Femur (tissue), 1 donor: ENCODE measurements at places on chromosomes 3 and 15.

- DNase-seq = no peak
These were observed 54.3 kb downstream of the EBLN2 start for GRCh38 chr3:73115806-73116205.

DNA sequence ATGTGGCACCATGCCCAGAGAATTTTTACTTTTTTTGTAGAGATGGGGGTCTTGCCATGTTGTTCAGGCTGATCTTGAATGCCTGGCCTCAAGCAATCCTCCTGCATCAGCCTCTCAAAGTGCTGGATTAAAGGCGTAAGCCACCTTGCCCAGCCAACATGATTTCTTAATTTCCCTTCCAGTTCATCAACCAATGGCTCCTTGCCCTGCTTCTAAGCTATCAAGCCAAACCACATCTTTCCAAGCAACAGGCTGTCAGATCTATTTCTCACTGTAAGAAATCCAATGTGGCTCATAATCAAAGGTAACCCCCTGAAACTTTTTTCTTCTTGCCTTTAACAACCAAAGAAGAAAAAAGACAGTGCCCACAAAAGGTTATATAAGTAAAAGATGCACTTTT lies 204.2 kb upstream of the ICE2 start:
- no peak for DNase-seq

- DNase-seq = no peak
These were observed 82.8 kb downstream of the SLCO3A1 start for GRCh38 chr15:91936182-91936775.

DNA sequence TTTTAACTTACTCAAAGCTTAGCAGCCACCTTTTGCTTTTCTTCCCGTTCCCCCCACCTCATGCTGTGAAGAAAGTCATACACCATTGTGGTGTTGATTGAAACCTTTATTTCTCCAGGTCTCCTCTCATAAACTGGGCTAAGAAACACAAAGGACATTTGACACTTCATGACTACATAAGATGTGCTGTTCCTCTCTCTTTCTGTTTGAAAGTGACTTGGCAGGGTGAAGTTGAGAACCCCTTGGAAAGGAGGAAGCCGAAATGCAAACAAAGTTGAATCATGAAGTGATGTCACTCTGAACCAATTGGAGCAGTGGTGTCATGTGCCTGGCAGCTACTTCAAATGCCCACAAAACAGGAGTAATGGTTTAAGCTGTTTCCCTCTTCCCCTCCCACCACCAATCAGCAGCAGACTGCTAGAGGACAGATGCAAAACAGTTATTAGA lies 174.7 kb downstream of the IGF1R start:
- peak; percentile 71 for DNase-seq

- no peak for DNase-seq
These were observed 171.5 kb downstream of the SLC9A9 start for GRCh38 chr3:143676747-143677146.

- no peak for DNase-seq
These were observed 28.1 kb downstream of the CCRL2 start for GRCh38 chr3:46435081-46435726.

GRCh38 chr3:150149651-150150051 lies 179.0 kb upstream of the PFN2 start:
- no peak for DNase-seq

GRCh38 chr15:86772369-86773059 lies 692.8 kb downstream of the AGBL1 start:
- DNase-seq = no peak

DNA sequence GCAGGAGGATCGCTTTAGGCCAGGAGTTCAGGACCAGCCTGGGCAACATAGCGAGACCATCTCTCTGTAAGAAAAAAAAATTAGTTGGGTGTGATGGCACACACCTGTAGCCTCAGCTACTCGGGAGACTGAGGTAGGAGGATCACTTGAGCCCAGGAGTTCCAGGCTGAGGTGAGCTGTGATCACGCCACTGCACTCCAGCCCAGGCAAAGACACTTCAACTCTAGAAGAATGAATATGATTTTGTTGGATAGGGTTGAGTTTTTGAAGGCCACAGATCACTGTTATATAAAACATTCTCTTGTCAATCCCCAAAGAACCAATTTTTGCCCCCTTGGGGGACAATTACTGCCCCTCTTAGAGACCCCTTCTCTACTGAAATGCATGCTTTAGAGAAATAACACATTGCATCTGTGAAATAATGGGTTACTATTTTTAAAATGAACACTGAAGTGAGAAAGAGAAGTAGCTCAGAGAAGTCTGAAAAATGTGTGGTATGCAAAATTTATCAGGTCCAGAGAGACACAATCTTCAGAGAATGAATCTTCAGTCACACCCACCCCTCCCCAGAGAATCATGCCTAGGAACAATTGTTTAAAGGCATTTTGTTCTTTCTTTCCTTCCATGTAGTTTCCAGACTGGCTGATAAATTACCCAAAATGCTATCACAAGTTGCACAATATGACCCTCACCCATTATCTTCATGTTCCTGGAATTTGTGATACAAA lies 42.7 kb downstream of the METTL6 start:
- no peak for DNase-seq

DNA sequence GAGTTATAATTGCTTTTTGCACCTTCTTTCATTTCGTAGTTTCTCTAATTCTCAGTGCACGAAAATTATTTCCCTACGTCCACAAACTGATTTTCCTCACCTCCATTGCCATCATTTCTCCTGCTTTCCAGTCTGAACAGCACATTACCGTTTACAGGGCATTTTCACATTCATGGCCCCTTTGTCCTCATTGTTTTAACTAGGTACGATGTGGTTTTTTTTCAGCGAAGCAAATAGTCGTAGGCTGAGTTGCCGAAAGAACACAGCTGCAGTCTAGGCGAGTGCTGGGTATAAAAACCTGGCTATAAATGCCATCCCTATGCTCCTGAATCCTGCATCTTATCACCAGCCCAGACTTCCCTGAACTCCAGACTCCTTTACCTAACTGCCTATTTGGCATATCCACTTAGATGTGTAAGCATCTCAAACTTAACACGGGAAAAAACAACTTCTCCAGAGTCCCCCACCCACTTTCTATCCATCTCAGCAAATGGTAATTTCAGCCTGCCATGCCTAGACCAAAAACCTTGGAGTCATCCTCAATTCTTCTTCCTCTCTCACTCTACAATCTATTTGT lies 691 bp upstream of the FSIP1 start:
- no peak for DNase-seq

DNA sequence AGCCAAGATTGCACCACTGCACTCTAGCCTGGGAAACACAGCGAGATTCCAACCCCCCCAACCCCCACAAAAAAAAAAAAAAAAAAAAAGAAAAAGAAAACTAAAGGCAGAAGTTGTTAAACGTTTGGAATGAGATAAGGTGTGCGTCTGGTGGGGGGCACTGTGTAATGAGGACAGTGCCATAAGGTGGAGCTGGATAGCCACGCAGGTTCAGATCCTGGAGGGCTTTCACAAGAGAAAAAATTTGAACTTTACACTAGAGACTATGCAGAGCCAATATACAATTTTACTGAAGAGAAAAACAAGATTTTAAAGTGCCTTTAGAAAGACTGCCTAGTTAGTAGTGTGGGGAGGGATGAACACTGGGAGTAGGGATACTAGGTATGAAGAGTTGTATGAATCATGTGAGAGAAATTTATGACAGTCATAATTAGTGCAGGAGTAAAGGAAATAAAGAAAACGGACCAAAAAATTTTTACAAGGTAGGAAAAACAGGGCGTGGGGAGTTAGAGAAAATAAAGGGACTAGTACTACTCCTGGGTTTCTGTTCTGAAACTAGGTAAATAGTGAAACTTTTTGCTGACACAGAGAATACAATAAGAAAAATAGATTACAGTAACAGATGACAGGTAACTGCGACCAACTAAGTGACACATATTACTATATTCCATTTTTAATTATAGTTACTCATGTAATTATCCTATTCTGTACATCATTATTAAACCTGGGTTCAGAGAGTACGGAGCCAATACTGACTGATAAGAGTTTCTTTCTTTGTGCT lies 108.1 kb downstream of the PEAK1 start:
- DNase-seq = no peak

DNA sequence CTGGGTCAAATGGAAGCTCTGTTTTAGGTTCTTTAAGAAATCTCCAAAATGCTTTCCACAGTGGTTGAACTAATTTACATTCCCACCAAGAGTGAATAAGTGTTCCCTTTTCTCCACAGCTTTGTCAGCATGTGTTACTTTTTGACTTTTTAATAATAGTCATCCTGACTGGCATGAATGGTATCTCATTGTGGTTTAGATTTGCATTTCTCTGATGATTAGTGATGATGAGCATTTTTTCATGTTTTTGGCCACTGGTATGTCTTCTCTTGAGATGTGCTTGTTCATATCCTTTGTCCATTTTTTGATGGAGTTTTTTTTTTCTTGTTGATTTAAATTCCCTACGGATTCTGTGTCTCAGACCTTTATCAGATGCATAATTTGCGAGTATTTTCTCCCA lies 745.0 kb upstream of the BCHE start:
- no peak for DNase-seq

DNA sequence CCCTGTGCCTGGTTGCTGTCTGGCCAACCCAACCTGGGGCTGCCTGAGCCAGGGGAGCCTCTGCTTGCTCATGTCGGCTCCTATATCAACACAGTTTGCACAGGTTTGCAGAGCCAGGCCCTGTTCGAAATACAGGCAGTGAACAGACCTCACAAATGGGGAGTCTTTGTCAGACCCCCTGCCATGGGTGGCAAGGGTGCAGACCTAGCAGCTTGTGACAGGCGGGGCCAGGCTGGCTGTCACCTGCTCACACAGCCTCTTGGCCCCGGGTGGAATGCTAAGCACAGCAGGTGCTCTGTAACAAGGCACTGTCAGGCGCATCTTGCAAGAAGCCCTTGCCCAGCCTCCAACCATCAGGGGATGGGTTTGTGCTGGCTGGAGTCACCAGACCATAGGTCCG lies 47.3 kb downstream of the BDH1 start:
- DNase-seq = no peak

DNA sequence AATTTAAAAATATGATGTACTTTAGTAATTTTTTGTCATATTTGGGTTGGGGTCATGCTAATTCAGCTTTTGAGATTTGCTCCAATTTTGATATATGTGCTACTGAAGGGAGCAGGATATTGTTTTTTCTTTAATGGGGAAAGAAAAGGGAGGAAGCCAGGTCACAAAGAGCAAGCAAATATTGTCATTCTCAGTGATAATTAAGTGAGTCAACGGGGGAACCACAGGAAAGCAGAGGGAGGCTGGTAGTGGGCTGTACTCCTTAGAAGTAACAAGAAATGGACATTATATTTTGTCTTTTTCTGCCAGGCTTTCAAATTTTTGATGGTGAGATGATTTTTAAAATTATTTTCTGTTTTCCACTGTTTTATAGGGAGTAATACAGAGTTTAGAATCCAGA lies 45.6 kb upstream of the NMD3 start:
- no peak for DNase-seq

DNA sequence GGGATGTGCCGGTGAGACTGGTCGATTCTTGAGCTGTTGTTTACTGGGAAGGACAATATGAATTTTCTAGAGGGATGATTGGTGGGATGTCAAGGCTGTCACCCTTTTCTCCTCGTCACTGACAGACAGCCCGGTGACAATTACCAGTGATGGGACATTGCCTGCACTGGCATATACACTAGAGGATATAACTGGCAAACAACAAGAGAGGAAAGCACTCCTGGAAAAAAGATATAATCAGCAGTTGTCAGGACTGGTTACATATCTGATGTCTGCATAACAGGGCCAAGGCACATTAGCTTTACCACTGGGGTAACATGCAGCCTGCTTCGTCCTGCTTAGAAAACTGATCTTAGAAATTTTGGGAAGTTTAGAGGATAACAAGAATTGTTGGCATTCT lies 131.1 kb downstream of the ROBO2 start:
- no peak for DNase-seq

DNA sequence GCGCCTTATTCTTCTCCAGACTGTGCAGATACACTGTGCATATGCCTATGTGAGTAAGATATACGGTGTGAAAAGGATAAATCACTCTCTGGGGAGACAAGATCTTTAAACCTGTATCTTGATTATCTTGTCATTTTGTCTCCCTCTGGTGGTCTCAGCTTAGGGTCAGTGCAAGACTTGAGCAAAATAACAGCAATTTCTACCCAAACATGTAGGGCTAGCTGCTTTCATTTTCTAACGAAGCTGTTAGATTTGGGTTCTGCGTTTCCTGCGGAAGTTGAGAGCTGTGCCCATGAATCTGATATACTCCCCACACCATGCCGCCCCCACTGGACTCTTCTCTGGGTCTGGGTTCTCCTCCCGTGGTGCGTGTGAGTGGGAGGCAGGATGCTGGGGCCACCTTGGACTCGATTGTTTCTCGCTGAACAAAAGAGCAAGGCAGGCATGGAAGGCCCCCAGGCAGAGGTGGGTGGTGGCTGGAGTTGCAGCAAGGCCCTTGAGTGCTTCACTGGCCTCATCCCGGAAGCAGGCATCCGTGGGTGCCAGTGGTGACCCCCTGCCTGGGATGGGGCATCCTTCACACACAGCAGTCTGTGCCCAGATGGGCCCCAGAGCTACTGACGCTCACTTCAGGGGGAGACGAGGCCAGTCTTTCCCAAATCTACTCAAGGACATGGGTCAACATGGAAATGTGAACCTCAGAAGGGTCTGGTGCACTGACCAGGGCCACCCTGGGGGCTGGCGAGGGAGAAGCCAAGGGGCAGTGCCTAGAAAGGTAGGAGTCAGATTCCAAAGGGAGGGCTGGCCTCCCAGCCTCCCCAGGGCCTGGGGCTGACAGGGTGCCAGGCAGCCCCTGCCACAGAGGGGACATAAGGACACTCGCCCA lies 179.6 kb downstream of the NSMCE3 start:
- no peak for DNase-seq

DNA sequence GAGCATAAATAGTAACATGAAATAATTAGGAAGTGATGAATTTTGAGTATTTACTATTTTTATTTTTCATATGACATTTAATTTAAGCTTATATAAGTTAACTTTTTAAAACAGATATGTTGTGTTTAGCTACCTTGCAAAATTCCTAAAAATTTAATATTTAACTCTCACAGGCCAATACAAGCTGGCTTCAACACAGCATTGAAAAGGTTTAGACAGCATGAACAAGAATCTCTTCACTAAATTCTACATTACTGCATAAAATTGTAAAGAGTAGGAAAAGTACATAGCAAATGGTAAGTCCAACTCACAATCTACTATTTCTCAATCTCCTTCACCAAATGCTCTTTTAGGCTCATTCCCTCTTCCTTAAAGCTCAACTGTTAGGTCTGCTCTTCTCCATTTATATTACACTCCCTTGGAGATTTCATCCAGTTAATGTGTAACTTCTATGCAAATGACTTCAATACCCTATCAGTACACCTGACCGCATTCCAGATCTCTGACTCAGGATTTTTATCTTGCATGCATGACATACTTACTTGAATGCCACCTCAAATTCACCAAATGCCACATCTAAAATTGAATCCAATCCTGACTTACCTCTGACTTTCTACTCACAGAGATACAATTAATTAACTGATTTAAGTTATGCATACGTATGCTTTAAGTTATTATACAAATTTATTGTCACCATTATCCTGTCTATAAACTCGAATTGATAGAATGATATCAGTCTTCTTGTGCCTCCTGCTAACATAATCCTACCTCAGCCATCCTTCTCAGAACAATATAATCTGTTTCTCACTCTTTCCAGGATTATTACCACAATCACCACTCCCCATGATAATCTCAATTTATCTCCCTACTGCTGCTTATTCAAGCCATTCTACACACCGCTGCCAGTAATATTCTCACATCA lies 127.0 kb downstream of the STAG1 start:
- DNase-seq = no peak
